Suppressor macrophage treated with lipopolysaccharide for 4 hours (primary cell): ENCODE measurements at places on chromosomes 2 and 18.
A peak's percentile ranks its signal among the peaks of the same experiment; 100 is the strongest.

DNA sequence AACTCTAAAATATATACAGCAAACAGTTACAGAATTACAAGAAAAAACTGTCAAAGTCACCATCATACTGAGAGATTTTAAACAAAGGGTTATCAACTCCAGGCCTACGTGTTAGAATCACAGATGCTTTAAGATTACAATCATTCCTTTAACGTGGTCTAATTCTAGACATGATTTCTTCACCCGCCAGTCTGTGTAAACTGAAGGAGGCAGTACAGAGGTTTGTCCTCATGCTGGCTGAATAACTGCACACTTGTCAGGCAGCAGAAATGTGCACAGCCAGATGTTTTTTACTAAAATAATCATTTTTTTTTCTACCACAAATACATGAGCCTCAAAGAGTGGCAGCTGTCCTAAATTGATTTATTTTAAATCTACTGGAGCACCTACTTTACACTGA lies 15.5 kb upstream of the NEURL3 start:
- no peak for DNase-seq

GRCh38 chr2:160984426-160985077 lies 175.7 kb upstream of the TANK start:
- no peak for DNase-seq

GRCh38 chr2:186771850-186772463 lies 77.0 kb downstream of the ZSWIM2 start:
- DNase-seq, result no peak

DNA sequence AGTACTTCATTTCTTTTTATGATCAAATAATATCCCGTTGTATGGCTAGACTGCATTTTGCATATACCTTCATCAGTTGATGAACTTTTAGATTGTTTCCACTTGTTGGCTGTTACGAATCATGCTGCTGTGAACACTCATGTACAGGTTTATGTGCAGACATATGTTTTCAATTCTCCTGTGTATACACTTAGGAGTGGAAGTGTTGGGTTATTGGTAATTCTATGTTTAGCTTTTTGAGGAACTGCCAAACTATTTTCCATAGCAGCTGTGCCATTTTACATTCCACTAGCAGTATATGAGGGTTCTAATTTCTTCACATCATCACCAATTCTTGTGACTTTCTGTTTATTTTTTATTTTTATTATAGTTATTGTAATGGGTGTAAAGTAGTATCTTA lies 32.1 kb upstream of the LCLAT1 start:
- DNase-seq, result no peak

GRCh38 chr2:23107327-23107941 lies 277.5 kb upstream of the KLHL29 start:
- no peak for DNase-seq

- no peak for DNase-seq
Measured at GRCh38 chr18:52869942-52870907, 530.2 kb downstream of the DCC start.

- DNase-seq, result no peak
Measured at GRCh38 chr2:232449964-232450363, 6.0 kb upstream of the ALPI start.

DNA sequence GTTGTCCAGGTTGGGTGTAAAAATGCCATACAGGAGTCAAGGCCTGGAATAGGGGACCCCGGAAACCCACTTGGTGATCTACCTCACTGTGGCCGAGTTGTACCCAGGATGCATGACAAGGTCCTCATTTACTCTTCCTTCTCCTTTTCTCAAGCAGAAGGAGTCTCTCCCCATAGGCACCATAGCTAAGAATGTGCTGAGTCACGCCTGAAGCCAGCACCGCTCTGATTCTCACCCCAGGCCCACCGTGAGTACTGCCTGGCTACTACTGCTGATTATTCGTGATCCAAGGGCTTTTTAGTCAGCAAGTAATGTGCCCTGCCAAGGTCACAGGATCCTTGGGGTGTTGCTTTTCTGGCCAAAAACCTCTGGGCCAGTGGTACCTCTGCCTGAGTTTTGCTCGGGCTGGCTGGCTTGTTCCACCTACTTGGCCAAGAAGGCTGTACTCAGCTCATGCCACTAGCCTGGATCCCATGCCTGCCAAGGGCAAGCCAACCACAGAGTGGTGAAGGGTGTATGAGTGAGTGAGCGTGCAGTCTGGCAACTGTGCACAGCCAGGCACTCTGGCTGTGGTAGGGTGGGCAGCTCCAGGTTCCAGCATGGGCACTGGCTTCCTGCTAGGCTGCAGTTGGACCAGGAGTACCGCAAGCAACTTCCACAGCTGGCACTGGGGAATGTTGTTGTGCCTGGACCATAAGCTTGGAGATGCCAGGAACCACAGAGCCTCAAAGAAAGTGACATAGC lies 650.1 kb upstream of the VRK2 start:
- DNase-seq, result peak; percentile 28

DNA sequence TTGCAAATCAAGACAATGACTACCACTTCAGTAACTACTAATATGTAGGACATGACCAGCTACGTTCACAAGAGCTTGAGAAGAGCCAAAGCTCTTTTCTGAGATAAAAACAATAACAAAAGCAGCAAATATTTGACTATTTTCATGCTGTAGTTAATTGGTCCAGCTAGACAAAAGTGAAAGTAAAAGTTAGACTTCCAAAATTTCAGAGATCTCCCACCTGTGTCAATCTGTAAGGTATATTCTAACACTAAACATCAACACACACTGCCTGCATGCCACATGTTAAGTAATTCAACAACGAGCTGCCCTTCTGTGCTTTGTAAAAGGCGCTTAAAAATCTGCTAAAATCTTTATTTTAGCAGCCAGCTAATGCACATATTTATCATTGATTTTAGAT lies 185.9 kb downstream of the SLC39A10 start:
- no peak for DNase-seq

DNA sequence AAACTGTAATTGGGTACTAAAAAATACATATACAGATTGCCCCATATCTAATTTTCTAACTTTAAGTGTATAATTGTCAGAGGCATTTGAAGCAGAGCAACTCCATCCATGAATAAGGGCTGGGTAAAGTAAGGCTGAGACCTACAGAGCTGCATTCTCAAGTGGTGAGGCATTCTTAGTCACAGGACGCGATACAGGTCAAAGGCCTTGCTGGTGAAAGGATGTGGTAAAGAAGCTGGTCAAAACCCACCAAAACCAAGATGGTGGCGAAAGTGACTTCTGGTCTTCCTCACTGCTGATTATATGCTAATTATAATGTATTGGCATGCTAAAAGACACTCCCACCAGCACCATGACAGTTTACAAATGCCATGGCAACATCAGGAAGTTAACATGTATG lies 50.0 kb downstream of the SLC8A1 start:
- DNase-seq, result no peak

- DNase-seq, result no peak
Measured at GRCh38 chr2:162492225-162492624, 148.3 kb downstream of the GCA start.

- DNase-seq, result no peak
Measured at GRCh38 chr2:242032780-242033656, 163.5 kb downstream of the RTP5 start.

- DNase-seq, result no peak
Measured at GRCh38 chr2:6747433-6747832, 118.3 kb downstream of the CMPK2 start.

GRCh38 chr2:170530284-170530745 lies 184.8 kb upstream of the SP5 start:
- DNase-seq, result no peak

DNA sequence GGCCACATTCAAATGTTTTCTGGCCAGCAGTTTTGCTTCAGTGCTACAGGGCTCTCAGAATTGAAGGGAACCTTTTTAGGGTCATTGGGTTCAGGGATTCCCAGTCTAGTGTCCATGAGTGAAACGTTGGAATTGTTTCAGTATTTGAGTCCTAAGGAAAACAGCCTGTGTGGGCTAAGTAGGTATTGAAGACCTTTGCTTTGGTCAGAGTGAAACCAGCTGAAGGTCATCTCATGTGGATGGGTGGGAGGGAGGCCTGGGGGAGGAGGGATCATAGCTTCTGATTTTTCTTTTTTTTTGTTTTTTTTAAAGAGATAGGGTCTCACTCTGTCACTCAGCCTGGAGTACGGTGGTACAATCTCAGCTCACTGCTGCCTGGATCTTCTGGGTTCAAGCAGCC lies 20.2 kb downstream of the B3GNT2 start:
- no peak for DNase-seq

DNA sequence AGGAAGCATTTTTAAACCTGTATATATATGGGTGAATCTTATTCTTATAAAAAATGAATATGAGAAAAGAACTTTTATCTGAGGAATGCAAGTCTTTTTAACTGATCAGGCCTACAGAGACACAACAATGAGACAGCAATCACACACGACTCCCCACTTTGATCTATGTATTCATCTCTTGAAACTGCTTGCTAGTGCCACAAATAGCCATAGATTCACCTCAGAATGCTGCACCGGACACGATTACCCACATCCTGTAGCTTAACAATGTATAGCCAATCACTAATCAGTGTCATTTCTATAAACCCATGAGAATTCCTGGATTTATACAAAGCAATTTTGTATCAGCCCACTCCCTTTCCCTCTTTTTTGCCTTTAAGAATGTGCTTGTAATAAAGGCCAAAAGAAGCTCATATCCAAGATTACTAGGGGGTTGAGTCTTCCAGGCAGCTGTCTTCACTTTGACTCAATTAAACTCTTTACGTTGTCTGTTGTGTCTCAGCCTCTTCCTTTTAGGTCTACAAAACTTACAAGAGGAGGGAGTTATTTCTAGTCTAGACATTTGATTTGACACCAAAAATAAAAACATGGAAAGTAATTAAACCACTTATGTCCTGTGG lies 94.9 kb downstream of the MBD2 start:
- no peak for DNase-seq

DNA sequence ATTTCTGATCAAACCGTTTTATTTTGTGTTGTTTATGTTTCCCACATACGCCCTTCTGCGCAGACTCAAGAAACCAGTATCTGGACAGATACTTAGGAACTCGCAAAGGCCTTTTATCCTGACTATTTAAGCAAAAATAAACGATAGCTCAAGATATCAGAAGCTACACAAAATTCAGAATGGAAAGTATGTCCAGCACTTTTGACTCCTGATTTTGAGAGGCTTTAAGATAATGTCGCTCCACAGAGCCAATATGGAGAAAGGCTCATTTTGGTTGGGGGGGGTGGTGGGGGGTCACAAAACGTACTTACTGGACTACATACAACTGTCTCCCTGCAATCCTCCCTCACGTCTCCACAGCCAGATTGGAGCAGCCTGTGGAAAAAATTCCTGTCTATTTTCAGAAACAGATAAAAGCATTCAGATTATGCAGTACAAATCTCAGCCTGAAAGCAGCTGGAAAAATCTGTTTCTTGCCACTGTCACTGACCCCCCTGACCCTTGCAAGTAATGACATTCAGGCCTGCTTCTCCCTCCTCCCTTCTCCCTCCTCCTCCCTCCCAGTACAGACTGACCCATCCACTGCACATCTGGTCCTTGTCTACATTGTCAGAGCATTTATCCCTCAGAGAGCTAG lies 34.9 kb upstream of the LCLAT1 start:
- no peak for DNase-seq
